ENCODE measurements at places on chromosomes 13 and 19. TPM values are rescaled to one million over a fixed set of nuclear protein-coding genes. Genes with fewer than 3 reads are reported as not detected.

DNA sequence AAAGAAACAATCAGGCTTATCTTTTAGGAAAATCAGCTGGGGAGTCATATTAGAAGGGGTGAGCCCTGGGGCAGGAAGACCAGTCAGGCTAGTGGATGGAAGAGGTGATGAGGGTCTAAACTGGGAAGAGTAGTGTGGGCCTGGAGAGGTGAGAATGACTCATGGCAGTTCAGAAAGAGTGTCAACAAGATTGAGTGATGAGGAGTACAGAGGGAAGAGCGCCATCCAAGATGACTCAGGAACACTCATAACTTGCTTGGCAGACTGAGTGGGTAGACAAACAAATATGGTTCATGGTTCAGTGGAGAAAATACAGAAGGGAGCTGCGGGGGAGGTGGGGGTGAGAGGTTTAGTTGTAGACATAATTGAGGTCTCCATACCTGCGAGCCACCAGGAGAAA is 17.3 kb upstream of the CLDN10 start:
- no peak for DNase-seq

Gene FFAR3
- total RNA-seq: not detected

DNA sequence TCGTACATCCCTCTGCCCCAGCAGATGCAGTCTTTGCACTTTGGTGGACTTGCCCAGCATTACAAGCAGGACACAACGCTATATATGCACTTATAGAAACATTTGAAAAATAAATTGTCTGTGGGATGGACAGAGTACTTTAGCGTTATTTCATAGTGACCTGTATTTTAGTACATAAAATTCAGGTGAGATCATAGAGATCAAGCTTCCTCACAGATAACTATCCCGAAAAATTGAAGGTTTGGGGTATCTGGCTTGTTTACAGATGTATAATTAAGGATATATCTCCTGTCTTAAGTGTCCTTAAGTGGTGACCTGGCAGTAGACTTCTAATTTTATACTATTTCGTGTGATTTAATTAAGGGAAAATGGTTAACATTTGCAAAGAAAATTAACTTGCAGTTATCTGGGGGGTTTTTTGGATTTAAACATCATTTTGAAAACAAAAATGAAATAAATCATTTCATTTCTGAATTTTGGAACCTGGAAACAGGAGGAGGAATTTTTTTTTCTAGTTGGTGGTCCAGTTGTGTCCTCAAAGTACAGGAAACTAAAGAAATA is 977 bp upstream of the MAB21L1 start:
- DNase-seq: no peak

DNA sequence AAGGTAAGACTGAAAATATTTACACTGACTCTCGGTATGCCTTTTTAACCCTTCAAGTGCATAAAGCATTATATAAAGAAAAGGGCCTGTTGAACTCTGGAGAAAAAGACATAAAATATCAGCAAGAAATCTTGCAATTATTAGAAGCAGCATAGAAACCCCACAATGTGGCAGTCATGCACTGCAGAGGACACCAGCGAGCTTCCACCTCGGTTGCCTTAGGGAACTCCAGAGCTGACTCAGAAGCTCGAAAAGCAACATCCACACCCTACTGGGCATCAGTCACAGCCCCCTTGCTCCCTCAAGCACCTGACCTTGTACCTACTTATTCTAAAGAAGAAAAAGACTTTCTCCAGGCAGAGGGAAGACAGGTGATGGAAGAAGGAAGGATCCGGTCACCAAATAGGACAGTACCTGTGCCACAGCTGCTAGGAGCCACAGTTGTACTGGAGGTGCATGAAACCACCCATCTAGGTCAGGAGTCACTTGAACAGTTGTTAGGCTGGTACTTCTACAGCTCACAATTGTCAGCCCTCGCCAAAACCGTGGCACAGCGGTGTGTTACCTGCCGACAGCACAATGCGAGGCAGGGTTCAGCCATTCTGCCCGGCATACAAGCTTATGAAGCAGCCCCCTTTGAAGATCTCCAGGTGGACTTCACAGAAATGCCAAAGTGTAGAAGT is 2.9 kb downstream of the ZNF816 start:
- DNase-seq: no peak

GRCh38 chr19:48745208-48745995 is 1.3 kb downstream of the IZUMO1 start:
- DNase-seq: no peak

GRCh38 chr19:55112246-55112776 is 5.1 kb downstream of the PPP1R12C start:
- no peak for DNase-seq

GRCh38 chr19:3745363-3746045 is 16.0 kb downstream of the APBA3 start:
- no peak for DNase-seq

- no peak for DNase-seq
These were observed 151.5 kb downstream of the SOX1 start for GRCh38 chr13:112218416-112218815.

- no peak for DNase-seq
These were observed 935 bp downstream of the LRP3 start for GRCh38 chr19:33194886-33195644.

Gene TPTE2
- not detected for total RNA-seq

GRCh38 chr19:4066176-4066606 is 508 bp downstream of the ZBTB7A start:
- DNase-seq: peak; percentile 93

- DNase-seq: no peak
These were observed 47.2 kb upstream of the EPHX3 start for GRCh38 chr19:15279326-15279904.

Gene PDCD5
- 59.3 TPM for total RNA-seq

DNA sequence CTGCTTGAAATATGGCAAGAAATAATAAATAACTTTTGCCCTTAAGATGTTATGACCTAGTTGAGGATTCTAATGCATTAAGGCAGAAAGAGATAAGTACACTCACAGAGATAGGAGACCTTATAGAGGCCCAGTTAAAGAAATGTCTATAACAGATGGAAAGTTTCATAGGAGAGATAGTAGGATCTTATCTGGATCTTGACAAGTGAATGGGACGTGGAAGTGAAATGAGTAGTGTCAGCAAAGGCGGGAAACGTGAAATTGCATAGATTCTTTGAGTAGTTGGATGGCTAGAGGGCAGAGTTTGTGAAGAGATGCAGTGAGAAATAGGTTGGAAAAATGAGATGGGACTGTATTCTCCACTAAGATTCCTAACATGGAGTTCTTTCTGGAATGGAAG is 71.2 kb downstream of the HS6ST3 start:
- no peak for DNase-seq

Gene NCR1
- not detected for total RNA-seq

DNA sequence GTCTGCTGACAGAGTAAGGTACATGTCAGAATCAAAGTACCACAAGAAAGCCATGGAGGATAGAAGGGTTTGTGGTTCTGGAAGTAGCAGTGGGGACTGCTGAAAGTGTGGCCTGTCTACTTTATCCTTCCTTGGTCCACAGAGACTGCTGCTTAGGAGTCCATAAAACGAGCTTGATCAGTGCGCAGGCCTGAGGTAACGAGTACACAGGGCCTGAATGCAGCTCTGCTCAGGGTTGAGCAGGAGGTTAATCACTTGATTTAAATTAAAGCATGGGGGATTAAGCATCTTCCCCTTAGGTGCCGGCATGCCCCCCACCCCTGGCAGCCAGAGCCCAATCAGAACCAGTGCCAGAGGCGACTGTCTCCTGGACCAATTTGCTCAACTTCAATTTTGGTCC is 34.9 kb upstream of the WASF3 start:
- no peak for DNase-seq

GRCh38 chr13:99913167-99913566 is 58.4 kb downstream of the ZIC5 start:
- DNase-seq: no peak

DNA sequence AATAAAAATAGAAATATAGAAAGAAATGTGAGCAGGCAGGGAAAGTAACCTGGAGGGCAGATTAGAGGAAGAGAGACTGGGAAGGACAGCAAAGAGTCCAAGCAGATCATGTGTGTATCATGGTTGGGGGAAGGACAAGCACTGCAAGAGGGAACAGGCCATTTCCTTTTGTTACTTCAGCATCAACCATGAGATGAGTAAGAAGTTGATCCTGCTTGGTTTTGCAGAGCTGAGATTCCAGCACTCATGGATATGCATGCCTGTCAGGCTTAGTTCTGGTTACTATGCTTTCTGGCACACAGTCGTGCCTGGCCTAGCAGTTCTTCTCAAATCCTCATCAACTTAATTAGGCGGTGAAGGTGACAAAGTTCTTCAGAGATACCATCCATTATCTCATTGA is 18.1 kb downstream of the NALCN start:
- no peak for DNase-seq

Gene FGF22
- total RNA-seq: 22.2 TPM

DNA sequence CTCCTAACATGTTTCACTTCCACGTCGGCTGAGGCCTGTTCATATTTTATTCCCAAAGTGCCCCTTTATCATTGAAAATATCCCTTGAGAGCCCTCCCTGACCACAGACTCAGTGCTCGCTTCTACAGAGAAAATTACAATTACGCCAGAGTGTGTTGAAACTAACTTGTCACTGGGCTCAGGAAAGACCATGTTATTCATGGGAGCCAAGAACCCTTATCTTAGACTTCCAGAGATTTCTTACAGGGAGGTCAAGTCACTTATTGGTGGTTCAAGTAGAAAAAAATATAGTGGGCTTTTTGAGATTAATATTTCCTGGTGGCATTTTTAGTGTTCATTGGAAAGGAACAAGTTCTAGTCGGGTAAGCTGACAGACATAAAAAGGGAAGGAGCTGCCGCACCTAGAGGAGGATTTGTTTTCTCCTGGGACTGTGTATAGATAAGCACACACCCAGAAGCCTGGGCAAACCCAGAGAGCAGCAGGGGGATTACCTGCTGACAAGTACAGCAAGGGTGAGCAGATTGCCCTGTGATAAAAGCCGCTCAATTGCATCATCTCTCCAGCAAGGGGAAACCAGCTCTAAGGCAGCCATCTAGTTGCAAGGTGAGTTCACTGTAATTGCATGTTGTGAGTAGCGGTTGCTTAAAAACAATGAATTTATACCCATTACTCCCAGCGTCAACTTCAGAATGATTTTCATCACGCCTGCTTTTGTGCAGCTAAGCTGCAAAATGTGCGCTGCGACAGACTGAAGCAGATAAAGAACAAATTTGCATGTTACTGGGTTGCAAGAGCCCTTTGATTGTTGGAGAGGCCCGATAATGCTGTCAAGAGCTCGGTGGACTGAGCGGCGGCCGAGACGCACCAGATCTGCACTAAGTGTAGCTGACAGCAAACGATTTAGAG is 46.2 kb downstream of the DCT start:
- no peak for DNase-seq

DNA sequence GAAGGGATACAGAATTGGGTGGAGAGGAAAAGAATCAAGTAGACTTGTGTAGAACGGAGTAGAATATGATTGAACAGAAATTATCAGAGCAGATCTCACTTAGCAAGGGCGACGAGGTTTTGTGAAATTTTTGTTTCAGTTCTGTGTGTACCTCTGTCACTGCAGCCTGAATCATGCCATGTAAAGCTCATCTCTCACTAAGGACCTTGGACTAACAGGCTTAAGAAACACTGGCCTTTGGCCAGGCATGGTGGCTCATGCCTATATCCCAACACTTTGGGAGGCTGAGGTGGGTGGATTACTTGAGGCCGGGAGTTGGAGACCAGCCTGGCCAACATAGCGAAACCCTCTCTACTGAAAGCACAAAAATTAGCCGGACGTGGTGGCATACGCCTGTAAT is 62.6 kb downstream of the MYH14 start:
- DNase-seq: no peak

Gene FBXL3
- 114 TPM for total RNA-seq

DNA sequence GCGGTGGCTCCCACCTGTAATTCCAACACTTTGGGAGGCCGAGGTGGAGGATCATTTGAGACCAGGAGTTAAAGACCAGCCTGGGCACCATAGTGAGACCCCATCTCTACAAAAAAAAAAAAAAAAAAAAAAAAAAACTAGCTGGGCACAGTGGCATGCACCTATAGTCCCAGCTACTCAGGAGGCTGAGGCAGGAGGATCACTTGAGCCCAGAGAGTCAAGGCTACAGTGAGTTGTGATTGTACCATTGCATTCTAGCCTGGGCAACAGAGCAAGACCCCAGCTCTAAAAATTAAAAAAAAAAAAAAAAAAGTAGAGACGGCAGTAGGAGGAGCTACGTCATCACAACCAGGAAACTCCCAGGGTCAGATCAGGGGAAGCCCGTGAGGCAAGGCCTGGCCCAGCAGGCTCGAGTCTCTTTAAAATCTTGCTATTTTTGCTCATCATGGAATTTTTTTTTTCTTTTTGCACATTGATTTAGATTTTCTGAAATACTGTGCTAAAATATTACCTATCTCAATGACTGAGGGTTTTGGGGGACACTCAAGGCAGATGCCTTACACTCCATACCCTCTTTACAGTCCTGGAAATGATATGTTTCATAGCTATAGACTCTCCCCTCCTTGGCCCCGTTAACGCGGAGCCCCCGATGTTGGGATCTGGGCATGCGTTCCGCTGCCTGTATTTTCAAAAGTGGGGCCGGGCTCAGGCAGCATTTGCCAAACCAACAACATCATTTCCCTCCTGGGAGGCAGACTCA is 44.4 kb upstream of the USE1 start:
- DNase-seq: no peak

GRCh38 chr13:45373162-45373547 is 32.2 kb upstream of the TPT1 start:
- DNase-seq: no peak

- peak; percentile 69 for DNase-seq
These were observed 71.0 kb downstream of the ITGBL1 start for GRCh38 chr13:101523154-101524131.

- no peak for DNase-seq
These were observed 34.9 kb upstream of the METTL21C start for GRCh38 chr13:102729560-102730270.

Gene ACP5
- 63.5 TPM for total RNA-seq

DNA sequence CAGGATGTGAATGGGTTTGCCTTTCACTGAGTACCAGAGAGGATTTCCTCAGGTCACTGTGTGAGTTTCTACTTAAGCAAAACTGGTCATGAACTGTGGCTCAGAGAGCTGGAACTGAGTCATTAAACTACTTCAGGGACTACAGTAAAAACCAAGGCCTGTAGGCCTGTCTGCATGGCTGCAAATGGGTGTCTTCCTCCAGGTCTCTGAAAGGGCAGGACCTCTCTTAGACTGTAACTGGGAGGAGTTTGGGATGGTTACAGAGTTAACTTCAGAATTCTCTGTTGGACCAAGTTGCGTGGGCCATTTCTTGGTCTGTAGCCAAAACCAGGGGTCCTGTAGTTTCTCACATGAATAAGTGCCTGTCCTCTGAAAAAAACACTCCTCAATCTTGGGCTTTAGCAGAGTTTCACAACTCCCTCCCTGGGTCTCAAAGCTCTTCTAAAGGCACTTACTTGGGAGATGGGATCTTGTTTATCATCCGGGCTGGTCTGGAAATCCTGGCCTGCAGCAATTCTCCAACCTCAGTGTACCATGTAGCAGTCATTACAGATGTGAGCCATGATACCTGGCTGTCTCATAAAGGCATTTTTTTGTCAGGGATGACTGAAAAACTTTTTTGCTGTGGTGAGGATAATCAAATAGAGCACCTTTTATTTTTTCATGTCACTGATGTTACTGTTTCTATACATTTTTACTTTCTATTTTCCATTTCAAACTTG is 19.7 kb downstream of the ZNF714 start:
- no peak for DNase-seq

Gene ZIC5
- not detected for total RNA-seq

Gene COL5A3
- 15.1 TPM for total RNA-seq

- DNase-seq: no peak
These were observed 454.3 kb downstream of the PCDH17 start for GRCh38 chr13:58085819-58086218.

Gene C19orf85
- total RNA-seq: not detected

Gene VSTM1
- total RNA-seq: not detected

Gene LGALS14
- total RNA-seq: not detected

Gene ZNF534
- not detected for total RNA-seq

- DNase-seq: no peak
These were observed 635.7 kb downstream of the UQCRFS1 start for GRCh38 chr19:28577233-28577632.

Data from lower leg skin (tissue), 4 donors.